NCI-H1048 (cell line): ENCODE measurements at places on chromosomes 16 and 17.

DNA sequence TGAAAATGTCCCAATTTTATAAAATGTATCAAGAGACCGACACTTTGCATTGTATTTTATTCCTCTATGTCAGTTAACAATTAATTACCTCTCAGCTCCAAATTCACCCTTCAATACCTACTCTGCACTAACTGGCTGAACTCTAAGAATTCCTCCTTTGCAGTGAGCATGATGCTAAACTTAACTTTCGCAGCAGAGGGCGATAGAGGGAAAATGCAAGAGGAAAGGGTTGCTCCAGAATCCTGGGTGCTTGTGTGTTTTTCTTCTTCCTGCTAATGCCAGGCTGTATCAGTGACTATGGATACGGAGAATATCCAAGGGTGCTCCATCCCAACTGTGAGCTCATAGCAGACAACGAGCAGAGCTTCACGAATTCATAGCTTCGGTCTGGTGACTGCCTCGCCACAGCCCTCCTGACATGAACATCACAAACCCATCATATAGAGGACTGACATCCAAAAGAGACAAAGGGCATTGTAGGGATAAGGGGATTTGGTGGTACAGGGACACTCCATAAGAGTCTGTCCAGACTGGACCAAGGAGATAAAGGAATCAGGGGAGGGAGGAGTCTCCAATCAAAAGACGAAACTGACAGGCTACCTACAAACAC, 172.9 kb downstream of the STX8 start:
- no peak for DNase-seq

DNA sequence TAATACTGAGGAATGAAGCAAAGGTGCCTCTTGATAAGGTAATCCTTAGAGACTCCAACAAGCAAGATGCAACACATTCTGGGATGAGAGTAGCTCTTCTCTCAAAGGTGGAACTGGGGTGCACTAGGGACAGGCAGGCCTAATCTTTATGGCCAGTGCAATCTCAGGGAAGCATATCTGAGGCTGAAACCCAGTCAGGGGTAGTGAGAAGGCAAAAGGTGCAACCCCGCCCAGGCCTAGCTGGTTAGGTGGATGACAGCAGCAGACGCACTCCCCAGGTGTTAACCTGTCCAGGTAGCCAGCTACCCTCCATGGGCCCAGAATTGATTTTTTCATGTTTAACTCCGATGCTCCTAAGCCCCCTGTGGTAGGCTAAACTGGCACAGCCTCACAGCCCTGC, 9.9 kb upstream of the SLC46A1 start:
- no peak for DNase-seq

DNA sequence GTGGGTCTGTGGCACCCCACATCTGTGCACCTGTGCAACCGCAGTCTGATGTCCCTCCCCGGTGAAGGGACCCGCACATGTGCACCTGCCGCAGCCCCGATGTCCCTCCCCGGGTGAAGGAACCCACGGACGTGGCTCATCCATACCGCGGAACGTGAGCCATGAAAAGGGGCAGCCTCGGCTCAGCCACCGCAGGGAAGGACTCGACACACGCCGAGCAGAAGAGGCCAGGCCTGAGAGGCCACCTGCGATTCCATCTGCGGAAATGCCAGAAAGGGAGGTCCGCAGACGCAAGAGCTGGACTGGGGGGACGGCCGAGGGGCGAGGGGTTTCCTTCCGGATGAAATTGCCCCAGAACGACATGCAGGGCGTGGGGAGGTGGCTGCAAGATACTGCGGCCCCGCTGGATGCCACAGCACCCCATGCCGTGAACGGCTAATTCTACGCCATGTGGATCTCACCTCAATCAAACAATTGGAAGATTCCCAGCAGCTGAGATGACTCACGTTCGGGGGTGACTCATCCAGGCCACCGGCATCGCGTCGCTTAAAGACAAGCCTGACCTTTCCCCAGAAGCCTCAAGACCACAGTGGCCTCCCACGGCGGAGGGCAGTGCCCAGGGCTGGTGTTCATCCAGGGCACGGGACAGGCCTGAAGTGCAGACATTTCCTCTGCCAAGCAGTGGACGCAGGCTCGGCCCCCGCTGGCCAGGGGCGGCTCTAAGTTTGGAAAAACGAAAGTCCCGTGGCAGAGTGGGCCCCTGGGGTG, 21.0 kb downstream of the SOX8 start:
- DNase-seq, result no peak

DNA sequence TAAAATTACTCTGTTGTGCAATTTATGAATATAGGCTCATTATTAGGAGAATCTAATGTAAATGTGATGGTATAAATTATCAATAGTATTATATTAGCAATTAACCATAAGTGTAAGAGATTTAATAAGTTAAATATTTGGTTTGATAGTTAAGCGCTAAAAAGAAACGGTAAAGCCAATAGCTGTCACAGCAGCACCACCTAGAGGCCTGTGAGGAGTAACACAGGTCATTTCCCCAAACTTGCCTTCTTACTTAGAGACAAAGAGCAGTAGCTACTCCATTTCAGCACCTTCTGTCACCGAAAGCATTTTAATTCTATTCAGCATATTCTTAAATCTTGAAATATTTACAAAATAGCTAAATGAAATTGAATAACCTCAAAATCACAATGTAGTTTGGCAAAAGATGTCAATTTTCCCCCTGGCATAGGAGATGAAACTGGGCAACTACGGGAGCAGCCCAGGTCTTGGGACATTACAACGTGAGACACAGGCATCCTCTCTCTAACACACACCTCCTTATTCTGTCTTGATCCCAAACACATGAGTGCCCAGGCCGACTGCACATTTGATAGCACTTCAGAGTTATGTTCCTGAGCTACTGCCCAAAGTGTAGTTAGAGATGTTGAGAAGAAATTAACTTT, 14.3 kb upstream of the DYNLRB2 start:
- DNase-seq, result no peak

DNA sequence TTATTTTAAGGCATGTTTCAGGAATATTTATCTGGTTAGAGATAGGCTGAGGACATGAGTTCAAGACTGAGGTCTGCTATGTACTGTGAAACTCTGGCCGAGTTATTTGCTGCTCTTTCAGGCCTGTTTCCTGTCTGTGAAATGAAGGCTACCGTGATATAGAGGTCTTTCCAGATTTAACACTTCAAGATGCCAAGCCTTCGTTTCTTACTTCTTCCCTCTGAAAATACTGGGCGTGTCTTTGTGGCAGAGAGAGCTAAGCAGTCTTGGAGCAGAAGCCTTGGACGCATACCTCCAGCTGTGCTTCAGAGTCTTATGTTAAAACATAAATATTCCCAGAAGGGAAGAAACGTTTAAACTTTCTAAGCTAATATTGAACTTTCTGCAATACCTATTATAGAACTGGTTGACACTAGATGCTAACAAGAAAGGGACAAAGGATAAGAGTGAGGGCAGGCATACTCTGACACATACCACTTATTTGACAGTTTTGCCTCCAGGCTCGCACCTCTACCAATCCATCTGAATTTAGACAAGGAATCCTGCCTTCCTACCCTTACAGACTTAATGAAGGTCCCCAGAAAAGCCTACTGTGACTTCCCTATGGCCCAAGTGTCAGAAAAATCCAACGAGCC, 17.5 kb downstream of the WIPI1 start:
- no peak for DNase-seq

GRCh38 chr16:84947022-84947421, 64.3 kb downstream of the ZDHHC7 start:
- DNase-seq, result no peak

GRCh38 chr17:73284354-73284753, 22.7 kb upstream of the CPSF4L start:
- no peak for DNase-seq

DNA sequence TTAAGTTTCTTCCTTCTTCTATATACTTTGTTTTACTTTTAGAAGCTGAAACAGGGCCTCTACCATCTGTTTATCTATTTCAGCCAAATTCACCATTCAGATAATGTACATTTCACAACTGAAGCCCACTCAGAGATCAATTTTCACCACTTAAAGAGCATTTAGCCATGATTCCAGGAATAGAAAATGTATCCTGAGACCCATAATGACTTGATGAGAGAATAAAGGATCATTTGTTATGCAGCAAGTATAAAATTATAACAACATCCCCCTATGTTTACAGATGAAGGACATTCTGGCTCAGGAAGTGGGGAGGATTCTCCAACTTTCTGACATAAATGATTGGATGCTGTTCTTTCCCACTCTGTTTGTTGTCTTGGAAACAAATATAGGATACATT, 962.1 kb upstream of the EEF2KMT start:
- DNase-seq, result no peak

DNA sequence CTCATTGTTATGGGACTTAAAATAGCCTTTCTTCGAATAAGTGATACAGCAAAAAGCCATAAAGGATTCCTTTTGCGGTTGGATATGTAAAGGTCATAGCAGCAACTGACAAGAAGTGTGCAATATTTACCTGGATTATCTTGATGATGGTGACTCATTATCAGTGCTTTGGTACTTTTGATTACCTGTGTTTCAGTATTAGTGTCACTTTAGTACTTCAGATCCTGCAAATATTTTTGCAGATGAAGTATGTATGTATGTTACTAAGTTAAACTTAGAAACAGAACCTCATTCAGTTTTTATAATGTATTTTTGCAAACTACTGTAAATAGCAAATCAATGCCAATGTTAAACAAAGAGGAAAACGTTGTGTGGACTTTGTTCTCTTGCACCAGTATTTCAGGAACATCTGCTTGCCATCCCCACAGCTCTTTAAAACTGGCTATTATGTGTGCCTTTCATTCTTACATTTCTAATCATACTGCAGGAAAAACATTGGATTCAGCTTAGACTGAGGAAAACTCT, 10.5 kb downstream of the CNEP1R1 start:
- DNase-seq, result no peak

DNA sequence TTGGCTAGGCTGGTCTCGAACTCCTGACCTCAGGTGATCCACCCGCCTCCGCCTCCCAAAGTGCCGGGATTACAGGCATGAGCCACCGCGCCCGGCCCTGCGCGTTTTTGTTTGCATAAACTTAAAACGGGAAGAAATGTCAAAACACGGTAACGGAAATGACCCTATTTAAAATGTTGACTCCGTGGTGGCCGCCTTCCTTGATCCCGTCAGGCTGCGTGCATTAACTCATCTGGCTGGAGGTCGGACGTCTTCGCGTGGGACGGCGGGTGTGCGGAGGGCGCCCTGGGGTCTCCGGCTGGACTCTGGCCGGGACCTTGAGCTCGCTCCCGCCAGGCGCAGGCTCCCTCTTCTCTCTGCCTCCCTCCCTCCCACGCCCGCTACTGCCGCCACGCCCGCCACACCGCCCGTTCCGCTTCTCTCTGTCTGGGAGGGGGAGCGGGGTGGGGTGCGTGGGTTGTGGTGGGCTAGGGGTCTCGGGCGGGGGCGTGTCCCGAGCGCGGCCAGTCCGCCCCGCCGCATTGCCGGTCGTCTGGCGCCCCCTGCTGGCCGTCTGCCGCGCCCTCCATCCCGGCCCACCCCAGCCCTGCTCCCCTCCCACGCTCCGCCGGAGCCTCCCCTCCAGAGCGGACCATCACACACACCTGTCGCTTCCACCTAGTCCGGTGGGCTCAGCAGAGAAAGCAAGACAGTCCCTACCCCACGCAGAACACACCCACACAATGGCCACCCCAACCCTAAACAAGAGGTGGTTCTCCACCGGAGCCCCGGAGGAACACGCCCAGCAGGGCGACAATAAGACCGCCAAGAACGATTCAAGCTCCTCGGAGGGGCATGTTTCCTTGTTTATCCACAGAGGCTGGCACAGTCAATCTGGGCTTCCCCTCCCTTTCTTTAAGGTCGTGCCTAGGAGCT, 1.2 kb upstream of the CCDC42 start:
- DNase-seq, result peak; percentile 22

DNA sequence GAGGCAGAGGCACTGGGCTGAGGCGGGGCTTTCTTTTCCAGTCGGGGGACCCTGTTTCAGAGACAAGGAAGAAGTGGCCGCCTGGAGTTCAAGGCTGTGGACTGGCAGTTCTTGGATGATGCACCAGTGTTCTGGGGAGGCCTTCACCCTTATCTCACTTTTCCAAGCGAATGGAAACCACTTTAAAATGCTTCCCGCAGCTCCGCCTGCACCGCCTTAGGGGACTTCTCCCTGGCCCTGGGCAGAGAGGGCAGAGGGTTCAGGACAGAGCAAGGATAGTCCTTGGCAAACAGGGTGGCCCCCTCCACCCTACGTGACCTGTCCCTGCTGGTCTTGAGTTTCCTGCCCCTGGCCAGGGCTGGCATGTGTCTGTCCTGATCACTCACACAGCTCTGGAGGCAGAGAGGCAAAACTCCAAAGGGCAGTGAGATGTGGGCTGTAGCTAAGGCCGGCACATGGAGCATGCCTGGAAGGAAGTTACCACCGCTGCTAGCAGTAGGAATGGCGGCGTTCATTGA, 20.6 kb downstream of the RTN4RL1 start:
- no peak for DNase-seq

DNA sequence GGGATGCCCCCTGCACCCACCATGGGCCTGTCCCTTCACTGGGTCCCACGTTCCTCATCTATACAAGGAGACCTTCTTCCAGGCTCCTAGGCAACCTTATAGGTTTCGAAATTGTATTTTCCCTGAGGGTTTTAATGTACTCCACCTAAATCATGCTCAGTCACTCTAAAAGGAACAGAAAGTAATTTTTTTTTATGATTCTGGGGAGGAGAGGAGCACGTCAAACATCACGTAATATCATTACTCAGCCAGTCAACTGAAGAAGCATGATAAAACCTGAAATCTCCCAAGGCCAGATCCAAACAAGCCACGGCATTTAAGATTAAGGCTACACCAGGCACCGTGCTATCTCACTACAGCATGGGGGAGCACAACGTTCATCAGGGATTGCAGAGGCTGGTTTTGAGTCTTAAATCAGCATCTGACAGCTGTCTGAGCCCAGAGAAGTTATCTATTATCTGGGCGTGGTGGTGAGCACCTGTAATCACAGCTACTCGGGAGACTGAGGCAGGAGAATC, 3.9 kb upstream of the TMEM114 start:
- no peak for DNase-seq

DNA sequence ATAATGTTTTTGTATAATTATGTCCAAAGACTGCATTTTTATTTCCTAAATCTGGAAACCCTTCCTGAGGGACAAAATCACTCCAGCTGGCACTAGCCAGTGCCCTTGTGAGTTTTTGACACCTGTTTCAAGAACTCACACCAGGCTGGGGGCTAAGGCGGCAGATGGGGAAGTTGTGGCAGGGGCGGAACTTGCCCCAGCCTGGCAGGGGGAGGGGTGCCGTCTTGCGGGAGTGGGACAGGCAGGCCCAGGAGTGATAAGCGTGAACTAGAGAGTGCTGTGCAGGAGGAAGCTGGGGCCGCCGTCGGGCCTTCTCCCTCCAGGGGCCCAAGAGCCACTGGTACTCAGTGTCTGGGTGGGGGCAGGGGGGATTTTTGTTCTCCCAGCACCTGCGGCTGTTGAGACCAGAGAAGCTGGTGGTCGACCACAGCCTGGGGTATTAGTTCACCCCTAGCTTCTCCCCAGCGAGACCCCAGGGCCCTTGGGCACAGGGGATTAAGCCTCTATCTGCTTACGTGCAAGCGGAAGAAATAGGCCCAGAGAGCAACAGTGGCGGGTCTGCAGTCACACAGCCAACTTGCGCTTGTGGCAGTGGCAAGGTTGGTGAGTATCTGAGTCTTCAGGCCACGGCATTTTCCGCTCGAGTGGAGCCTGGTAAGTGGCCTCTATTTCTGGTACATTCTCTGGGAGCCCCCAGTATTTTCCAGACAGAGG, 40.2 kb upstream of the PLCG2 start:
- no peak for DNase-seq
